ENCODE measurements at places on chromosomes 11 and 22.

DNA sequence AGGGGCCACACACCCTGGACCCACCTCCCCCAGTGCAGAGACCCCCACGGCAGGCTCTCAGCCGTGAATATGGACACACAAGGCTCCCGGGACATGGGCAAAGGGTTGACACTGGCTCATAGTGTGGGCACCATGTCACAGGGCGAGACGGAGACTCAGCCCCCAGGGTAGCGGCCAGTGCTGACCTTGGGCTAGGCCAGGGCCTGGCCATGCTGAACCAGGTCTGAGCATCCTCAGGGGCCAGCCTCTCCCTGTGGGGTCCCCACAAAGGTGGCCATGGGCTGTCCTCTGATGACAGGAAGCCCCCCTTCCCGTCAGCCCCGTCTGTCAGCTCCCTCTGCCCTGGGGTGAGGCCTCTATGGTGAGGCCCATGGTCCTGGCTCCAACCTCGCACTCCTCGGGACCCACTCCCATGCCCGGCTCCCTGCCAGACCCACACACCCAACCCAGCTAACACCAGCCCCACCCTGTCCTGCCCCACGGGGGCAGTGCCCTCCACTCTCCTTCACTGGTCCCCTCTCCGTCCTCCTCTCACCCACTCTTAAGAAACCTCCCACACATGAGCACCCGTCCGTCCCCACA, 19.0 kb upstream of the PRODH start:
- no peak for DNase-seq

GRCh38 chr11:22832315-22833015, 2.9 kb upstream of the SVIP start:
- no peak for DNase-seq

GRCh38 chr11:43377389-43377788, 18.7 kb downstream of the TTC17 start:
- DNase-seq = no peak

DNA sequence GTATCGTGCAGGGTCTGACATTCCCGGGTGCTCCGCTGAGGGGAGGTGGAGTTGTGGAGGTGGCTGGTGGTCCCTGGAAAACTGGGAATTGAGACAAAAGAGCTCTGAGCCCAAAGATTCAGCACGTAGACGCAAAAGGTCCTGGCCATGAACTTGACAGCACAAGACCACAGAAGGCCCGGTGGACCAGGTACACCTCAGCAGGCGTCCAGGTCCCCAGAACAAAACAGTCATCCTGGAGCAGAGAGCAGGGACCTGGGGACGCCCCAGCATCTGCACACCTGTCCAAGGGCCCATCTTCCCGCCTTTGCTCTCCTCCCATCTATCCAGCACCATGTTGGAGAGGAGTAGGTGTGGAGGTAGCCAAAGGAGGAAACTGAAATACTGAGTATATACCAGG, 13.8 kb upstream of the MB start:
- DNase-seq = no peak

DNA sequence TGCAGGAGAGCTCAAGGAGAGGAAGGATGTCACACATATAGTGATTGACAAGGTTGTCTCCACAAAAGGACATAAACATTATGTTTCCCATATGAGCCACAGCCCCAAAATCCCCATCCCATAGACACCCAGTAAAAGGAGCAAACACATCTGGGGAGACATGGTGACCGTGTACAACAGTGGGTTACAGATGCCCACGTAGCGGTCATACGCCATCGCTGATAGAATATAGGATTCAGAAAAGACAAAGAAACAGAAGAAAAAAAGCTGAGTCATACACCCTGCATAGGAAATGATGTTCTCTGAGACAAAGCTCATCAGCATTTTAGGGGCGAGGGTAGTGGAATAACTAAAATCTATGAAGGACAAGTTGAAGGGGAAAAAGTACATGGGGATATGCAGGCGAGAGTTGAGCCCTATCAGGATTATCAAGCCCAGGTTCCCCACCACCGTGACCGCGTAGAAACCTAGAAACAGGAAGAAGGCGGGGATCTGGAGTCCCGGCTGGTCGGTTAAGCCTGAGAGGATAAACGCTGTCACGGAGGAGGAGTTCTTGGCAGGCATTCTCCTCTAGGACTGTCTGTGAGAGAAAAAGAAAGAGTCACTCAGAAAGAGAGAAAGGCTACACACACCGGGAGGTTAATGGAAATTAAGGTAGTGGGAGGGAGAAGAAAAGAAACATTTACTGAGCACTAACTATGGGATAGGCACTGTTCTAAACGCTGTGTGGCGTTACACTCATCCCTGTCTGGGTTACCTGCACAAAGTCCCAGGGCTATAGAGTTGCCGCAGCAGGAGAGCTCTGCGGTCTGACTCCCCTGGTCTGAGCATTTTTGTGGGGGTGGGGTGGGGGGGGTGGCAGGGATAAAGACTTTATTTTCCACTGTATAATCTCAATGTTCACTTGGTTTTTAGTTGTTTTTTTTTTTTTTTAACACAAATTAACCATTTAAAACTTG, 36.1 kb upstream of the OR8B8 start:
- no peak for DNase-seq

GRCh38 chr11:119854521-119854920, 125.5 kb upstream of the NECTIN1 start:
- DNase-seq = no peak

- no peak for DNase-seq
Observed at GRCh38 chr22:42655693-42656092, 6.5 kb upstream of the CYB5R3 start.
